ENCODE measurements at places on chromosomes 1 and 21.

GRCh38 chr1:229217716-229218115 lies 53.2 kb upstream of the RAB4A start:
- no peak for DNase-seq

DNA sequence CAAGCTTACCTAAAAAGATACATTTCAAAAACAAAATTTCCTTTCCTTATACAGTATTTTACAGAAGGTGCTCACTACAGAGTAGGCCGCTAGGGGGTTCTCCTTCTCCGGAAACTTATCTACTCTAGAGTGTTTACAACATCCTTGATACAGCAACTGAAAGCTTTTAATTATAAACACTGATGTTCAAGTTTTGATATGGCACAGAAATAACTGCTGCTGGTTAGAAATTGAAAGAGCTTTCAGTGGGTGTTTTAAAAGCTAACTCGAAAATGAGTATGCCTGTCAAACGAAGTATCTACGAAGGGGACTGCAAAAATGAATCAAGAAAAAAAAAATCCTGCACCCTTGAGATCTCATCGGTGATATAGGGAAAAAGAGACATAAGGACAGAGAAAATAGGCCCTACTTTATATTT lies 1.0 kb downstream of the YOD1 start:
- no peak for DNase-seq

DNA sequence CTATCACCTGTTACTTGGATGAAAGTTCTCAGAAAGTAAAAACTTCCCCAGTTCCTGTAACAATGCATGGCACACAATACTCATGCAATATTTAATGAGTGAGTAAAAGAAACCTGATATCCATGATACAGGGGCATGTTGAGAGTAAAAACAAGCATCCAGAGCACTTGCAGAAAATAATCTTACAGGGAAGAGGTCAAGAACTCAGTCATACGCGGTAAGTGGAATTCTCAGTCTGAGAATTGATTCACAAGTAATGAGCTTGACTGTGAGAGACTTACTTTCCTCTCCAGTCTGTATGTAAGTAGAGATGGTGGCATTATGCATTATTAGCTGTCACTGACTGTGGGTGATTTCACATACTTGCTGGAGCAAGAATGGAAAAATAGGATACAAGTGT lies 976.9 kb downstream of the BRINP3 start:
- no peak for DNase-seq

DNA sequence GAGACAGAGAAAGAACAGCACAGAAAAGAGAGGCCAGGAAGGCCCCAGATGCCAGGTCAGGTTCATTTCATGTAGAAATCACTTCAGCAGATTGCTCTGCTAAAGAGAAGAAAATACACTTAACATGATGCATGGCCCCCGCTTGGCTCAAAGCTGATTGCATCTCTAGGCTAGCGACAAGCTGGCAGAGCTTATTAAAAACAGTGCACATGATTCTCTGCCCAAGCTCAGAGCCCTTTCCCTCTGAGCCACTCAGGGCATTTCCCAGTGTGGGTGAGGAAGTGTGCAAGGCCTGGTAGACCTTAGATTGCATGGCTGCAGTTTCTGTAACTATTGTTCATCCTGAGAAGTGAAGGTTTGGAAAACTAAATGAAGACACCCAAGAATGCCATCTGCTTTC lies 3.3 kb upstream of the CAPN9 start:
- no peak for DNase-seq

- no peak for DNase-seq
These were observed 2.2 kb upstream of the CRABP2 start for GRCh38 chr1:156707417-156708217.

DNA sequence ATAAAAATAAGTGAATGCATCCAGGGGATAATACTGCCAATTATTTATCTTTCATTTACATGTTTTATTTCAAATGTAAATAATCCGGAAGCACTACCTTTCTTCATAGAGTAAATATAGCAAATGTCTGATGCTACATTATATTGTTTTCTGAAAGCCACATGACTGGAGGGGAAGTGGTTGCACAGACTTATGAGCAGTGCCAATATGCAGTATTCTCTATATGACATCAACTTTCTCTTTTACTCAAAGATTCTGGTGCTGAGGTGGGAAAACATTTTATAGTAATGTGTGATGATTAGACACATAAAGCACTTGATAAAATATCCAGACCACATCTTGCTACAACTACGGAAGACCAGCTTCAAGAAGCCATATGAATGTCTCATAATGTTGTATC lies 314.7 kb downstream of the NEGR1 start:
- no peak for DNase-seq

DNA sequence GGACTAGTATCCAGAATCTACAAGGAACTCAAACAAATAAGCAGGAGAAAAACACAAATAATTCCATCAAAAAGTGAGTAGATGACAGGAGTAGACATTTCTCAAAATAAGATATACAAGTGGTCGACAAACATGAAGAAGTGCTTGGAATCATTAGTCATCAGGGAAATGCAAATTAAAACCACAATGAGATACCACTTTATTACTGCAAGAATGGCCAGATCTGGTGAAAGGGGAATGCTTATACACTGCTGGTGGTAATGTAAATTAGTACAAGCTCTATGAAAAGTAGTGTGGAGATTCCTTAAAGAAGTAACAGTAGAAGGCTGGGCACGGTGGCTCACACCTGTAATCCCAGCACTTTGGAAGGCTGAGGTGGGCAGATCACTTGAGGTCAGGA lies 73.8 kb downstream of the POU2F1 start:
- DNase-seq = no peak

DNA sequence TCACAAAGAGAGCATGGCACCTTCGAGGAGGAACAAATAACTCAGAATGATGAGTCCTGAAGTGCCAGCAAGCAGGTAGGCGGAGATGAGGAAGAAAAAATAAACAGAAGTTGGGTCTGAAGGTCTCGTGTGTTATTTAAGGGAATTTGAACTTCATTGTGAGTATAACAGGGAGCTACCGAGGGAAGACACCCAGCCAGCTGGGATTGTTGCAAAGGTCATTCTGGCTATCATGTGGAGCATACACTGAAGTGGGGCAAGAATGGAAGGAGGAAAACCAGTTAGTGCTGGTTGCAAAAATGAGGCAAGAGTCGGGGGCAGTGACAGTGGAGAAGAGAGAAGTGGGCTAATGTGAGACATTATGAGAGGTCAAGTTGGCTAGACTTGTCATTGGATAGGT lies 53.6 kb upstream of the RAP1A start:
- DNase-seq = no peak

DNA sequence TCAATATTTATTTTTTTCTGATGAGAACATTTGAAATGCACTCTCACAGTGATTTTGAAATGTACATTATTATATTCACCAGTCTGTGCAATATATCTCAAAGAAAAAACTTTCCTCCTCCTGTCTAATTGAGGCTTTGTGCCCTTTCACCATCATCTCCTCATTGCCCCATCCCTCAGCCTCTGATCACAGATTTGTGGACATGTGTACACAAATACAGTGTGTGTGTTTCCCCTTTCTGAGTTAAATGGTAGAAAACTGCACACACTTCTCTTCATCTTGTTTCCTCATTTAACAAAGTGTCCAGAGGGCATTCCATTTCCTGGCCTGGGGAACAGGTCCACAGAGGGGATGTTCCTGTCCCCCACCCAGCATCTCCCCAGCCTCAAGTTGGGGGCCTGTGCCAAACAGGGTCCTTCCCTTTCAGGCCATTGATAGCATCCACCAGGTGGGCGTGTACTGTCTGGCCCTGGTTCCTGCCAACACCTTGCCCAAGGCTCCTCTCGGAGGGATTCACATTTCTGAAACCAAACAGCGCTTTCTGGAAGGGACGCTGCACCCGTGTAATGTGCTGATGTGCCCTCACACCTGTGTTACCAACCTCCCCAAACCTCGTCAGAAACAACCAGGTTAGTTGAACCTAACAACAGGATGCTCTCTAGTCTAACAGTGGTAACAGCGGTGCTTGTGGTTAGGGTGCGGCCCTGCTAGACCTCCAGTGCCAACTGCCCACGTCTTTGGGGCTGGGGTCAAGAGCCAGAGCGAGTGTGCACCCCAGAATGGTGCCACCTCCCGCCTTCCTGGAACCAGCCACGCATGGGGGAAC lies 54.6 kb downstream of the S100B start:
- DNase-seq = no peak

DNA sequence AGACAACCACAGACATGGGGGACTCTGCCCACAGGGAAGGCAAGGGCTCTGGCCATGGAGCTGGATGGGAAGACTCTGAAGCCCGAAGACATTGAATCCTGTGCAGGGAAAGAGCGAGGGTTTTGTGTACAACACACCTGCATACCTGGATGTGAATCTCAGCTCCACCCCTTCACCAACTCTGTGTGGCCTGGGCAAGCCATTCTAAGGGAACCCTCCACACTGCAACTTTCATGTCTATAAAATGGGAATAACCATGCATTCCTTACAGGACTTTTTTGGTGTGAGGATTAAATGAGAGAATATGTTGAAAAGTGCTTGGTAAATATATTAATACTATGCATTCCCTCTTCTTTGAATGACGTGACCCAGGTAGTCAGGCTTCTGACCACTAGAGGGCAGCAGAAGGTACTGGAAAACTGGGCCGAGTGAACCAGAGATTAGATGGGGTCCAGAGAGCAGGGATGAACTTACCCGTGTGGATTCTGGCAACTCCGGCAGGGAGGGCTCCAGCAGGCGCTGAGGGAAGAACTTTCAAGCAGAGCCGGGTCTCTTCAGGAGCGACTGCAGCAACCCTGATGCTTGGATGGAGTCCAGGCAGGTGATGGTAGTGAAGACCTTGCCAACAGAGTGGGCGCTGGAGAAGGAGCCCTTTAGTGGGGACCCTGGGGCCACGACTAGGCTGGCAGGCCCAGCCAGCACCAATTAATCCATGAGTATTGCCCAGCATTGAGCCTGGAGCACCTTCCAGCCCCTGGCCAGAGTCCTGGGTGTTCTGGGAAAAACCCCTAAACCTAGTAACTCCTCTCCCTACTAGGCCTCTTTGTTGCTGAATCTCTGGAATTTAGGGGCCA lies 834 bp upstream of the ELF3 start:
- peak; percentile 24 for DNase-seq

GRCh38 chr1:34763142-34763781 lies 3.7 kb downstream of the GJB4 start:
- DNase-seq = no peak

- DNase-seq = no peak
These were observed 436.4 kb downstream of the PLA2G4A start for GRCh38 chr1:187264995-187265602.

GRCh38 chr1:67339623-67340343 lies 32.1 kb downstream of the IL12RB2 start:
- no peak for DNase-seq

DNA sequence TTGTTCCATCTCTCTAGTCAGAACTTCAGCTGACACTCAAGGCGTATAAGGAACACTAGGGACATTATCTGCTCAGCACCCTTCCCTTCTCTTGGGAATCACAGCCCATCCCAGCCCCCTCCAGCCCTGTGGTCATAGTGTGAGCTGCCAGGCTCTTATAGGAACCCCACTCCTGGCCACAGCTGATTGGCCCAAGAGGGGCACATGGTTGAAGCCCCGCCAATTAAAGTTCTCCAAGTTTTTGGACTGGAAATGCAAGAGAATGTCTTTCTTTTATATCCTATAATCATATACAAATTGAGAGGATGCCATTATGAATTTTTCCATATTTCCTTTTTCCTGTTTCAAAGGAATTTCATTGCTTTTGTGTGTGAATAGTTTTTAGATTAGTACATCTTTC lies 40.7 kb downstream of the FOXO6 start:
- DNase-seq = no peak

GRCh38 chr1:207069858-207070506 lies 16.9 kb downstream of the PFKFB2 start:
- no peak for DNase-seq

GRCh38 chr1:155645034-155645598 lies 35.1 kb downstream of the MSTO1 start:
- DNase-seq = no peak

- DNase-seq = peak; percentile 20
These were observed 29.7 kb downstream of the SCCPDH start for GRCh38 chr1:246753670-246754535.

DNA sequence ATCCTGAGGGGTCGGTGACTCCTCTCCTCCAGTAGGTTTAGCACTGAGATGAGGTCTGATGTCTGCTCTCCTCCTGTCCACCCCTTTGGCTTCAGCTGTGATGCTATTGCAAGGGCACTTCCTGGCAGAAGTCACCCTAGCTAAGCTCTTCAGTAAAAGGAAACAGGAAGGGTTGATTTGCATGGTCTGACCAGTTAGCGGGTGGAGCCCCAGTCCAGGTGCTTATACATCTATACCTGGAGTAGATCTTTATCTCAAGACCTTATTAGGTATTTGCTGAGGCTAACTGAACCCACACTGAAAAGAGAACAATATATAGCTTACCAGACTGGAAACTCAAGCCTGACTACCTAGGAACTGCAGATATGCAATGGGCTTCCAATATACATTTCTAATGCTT lies 28.9 kb upstream of the NFASC start:
- no peak for DNase-seq

- DNase-seq = no peak
These were observed 1271.5 kb upstream of the PRMT6 start for GRCh38 chr1:105785021-105785420.

DNA sequence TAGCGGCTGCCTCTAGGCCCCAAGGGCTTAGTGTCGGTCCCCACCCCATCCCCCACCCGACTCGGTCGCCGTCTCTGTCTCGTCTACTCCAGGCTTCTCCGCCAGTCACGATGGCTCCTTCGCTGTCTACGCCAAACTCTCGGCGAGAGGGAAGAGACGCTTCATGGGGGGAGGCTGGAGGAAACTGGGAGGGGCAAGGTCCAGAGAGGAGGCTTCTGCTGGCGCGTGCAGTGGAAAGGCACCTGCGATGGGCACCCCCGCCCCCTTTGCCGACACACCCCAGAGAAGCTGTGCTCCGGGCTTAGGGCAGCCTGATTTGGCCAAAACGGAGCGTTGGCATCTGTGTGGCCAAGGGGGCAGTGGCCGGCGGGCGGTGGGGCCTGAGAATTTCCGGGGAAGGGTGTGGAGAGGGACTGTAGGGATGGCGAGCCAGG lies 1.2 kb upstream of the CSMD2 start:
- no peak for DNase-seq

- DNase-seq = no peak
These were observed 128.2 kb downstream of the CACHD1 start for GRCh38 chr1:64598100-64598571.

All from activated CD8-positive, alpha-beta memory T cell treated with anti-CD3 and anti-CD28 coated beads for 4 hours (primary cell).